ENCODE measurements at places on chromosomes 11 and 22. TPM values are rescaled to one million over a fixed set of nuclear protein-coding genes. Genes with fewer than 3 reads are reported as not detected.

ATG16L2 gene
- 16.3 TPM for total RNA-seq

KDM4D gene
- total RNA-seq: 0.59 TPM

GDPD4 gene
- not detected for total RNA-seq

HPS5 gene
- 12.4 TPM for total RNA-seq

C22orf42 gene
- not detected for total RNA-seq

PNPLA3 gene
- total RNA-seq: 0.25 TPM

MYBPC3 gene
- total RNA-seq: 2,596 TPM

C11orf87 gene
- not detected for total RNA-seq

ZBTB16 gene
- total RNA-seq: 67.3 TPM

CTSW gene
- total RNA-seq: 1.1 TPM

UBQLNL gene
- 0.17 TPM for total RNA-seq

DNAJB7 gene
- not detected for total RNA-seq

Measured in left ventricle myocardium superior (tissue), 1 donor.